Suppressor macrophage treated with lipopolysaccharide for 1 hour (primary cell): ENCODE measurements at places on chromosomes 1 and 21.
A peak's percentile ranks its signal among the peaks of the same experiment; 100 is the strongest.

DNA sequence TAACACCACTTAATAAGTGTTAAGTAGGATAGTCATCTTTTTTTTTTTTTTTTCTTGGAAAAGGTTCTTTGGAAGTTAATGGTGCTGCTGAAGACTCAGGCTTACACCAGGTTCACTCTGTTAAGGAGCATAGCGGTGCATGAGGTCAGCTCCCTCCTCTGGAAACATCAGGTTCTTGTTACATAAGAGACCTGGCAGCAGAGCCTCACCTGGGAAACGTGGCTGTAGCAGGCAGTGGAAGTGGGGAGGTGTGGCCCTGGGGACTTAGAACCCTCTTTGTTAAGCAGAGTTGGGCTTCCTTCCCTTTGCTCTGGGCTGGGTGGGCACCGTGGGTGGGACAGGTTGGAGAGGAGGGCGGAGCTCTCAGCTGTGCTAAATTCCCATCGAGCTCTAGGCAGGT is 104.1 kb downstream of the CNIH3 start:
- no peak for DNase-seq

DNA sequence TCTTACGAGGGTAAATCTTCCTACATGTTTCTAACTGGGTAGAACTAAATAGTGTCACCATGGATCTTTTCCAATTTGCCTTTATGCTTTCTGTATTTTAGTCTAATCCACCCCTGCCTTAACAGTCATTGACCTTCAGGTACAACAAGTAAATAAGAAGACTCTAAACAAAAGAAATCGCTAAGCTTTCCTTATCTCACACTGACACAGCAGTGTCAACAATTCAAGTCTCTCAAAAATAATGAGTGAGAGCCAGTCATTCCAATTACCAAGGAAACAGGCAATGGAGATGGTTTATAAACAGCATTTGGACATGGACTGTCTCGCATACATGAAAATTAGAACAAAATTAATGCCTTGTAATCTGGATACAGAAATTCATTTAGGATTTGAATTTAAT is 365.8 kb downstream of the VAV3 start:
- no peak for DNase-seq

- no peak for DNase-seq
Observed at GRCh38 chr21:44728716-44729115, 17.3 kb upstream of the TSPEAR start.

GRCh38 chr1:153364156-153364555 is 6.5 kb downstream of the S100A9 start:
- DNase-seq: peak; percentile 80

- DNase-seq: no peak
Observed at GRCh38 chr1:3369446-3370076, 84.9 kb upstream of the ARHGEF16 start.

DNA sequence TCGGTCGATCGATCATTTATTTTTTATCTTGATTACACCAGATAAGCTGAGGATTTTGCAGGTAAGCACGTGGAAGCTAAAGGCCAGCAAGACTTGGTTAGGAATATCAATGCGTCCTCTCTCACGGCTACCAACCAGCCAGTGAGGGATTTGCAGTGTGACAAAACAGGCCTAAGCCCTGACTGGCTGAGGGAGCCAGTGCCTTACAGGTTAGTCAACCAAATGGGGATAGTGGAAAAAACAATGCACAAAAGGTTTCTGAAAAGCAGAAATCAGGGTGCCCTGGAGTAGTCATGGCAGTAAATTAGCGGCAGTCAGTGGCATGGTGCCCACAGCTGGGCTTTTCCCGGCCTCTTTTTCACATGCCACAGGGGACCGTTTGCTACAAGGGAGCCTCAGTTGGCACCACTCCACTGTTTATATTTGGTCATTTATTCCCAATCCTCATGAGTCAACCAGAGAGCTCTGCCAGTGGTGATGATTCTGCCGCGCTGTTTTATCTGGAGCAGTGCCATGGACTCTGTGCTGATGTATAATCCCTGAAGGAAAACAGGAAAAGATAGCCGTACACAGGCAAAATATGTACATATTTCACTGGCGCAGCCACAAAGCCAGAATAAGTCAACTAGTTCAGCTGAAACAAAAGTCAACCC is 167.6 kb downstream of the RHOU start:
- DNase-seq: no peak

GRCh38 chr1:175402336-175402735 is 209.8 kb upstream of the KIAA0040 start:
- no peak for DNase-seq

GRCh38 chr1:87450615-87451209 is 122.0 kb downstream of the LMO4 start:
- no peak for DNase-seq

- DNase-seq: peak; percentile 68
Observed at GRCh38 chr1:172429331-172430127, 9.0 kb downstream of the C1orf105 start.

GRCh38 chr21:36745459-36745858 is 46.5 kb downstream of the SIM2 start:
- no peak for DNase-seq

DNA sequence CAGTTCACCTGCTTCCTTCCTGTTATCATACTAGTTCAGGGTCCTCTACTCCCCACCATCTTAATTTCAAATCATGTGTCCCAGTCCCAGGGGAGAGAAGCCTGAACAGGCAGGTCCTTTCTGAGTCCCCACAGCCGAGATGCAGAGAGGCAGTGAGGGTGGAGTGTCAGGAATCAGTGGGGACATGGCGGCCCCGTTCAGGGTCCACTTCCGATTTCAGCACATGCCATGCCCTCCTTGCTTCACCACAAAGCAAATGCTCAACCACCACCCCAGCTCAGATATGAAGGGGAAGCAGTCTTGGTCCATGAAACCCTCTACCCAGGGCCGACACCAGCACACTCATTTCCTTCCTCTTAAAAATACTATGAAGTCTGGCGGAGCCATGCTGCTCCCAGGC is 5.2 kb upstream of the SEMA4A start:
- peak; percentile 72 for DNase-seq

- no peak for DNase-seq
Observed at GRCh38 chr1:33736496-33736895, 127.4 kb upstream of the HMGB4 start.

DNA sequence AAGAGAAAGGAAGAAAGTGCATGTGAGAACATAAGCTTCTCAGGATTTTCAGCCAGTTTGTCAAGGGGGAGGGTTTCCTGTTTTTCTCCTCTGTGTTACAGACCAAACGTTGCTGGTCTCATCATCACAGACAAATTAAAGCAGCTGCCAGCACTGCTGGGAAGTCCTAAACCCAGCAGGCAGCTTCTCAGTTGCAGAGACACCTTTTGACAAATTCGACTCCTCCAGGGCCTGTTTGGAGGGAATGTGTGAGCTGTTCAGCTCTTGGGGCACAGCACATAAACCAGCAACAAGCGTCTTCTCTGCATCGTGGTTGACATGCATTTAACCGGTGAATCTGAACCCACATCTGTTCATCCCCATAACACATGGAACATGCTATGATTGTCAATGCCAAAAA is 454.6 kb upstream of the RUNX1 start:
- peak; percentile 68 for DNase-seq

GRCh38 chr1:14891991-14892390 is 261.6 kb upstream of the TMEM51 start:
- no peak for DNase-seq

- DNase-seq: no peak
Observed at GRCh38 chr21:34260277-34261008, 103.4 kb upstream of the KCNE2 start.

GRCh38 chr1:182718311-182718710 is 33.9 kb upstream of the RGS8 start:
- no peak for DNase-seq

DNA sequence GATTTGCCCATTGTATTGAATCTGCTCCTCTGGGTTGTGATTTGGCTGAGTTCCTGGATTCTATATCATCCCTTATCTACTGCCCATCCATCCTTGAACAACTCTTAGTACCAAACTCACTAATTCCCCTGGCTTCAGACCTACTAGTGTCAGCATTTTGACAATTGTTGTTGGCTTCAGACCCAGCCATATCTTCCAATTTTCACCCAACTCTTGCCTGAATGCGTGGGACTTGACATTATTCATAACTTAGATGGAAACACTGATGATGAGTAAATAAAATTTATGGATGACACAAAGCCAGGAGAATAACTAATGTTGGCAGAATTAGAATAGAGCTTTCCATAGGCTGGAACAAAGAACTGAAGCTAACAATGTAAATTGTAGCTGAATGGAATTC is 27.3 kb upstream of the EDEM3 start:
- no peak for DNase-seq

DNA sequence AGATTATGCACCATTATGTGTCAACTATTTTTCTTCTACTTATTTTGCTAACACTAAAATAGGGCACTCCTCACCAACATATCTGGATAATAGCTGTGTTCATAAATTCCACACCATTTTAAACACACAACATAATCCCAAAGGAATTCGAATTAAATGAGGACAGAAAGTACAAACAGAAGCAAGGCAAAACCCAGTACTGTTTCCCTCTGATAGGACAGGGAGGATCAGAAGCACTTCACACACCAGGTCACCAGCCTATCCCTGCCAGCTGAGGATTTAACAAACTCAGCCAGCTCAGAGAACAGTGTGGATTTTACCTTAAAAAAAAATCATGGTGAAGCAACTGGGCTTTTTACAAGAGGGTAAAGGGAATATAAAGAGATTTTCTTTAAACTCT is 20.0 kb downstream of the CRYZ start:
- DNase-seq: no peak

DNA sequence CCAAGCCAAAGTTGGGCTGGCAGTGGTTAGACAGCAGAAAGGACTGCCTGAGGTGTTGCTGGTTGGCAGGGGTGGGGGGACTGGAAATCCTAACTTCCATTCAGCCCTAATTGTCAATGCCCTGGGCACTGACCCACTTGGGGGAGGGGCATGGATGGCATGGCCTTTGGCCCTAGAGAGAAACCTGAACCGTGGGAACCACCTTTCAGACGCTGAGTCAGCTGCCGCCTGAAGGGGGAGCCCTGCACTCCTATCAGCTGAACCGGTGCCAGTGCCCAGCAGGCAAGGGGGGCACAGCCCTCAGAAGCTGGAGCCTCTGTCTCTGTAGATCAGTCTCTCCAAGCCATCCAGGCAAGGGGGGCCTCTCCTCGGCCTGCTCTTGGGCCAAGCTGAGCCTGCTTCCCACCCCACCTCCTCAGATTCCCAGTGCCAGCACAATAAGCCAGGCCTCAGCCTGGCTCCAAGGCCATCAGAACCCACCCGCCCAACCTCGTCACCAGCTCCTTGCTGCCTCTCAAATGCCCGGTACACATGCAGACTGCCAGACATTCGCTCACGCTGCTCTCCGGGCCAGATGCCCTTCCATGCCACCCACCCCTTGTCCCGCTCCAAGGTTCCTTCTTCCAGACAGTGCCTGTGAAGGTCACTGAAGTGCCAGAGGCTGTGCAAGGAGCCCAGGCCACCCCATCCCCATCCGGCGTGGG is 11.6 kb downstream of the TINAGL1 start:
- peak; percentile 61 for DNase-seq

GRCh38 chr1:31231802-31232201 is 7.9 kb downstream of the NKAIN1 start:
- no peak for DNase-seq

- DNase-seq: no peak
Observed at GRCh38 chr1:42992054-42992571, 33.4 kb upstream of the SLC2A1 start.

- no peak for DNase-seq
Observed at GRCh38 chr21:15667819-15668218, 62.0 kb upstream of the USP25 start.

GRCh38 chr1:219837274-219837993 is 90.9 kb downstream of the SLC30A10 start:
- peak; percentile 45 for DNase-seq

DNA sequence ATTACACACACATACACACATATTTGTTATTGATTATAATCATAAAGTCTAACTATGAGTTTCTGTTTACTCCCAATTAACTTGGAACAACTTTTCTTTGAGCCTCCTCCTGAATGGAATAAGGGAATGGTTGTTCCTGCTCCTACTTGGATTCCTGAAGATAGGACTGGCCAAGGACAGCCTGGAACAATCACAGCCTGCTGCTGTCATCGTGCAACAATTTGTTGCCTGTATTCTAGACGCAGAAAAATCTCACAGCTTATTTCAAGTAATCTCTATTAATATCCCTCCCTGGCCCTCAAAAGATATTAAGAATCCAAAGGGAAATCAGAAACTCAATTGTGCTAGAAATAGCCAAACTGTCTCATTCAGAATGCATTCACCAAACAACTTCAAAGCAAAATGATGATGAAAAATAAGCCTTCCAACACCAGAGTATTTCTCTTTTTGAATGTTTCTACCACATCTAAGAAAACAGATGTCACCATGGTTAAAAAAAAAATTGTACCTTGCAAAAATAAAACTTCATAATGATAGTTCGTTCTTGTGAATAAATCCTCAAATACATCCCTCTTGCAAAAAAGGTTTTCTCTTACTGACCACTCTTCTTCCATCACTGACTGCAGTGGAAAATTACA is 30.9 kb downstream of the RCAN1 start:
- DNase-seq: no peak

DNA sequence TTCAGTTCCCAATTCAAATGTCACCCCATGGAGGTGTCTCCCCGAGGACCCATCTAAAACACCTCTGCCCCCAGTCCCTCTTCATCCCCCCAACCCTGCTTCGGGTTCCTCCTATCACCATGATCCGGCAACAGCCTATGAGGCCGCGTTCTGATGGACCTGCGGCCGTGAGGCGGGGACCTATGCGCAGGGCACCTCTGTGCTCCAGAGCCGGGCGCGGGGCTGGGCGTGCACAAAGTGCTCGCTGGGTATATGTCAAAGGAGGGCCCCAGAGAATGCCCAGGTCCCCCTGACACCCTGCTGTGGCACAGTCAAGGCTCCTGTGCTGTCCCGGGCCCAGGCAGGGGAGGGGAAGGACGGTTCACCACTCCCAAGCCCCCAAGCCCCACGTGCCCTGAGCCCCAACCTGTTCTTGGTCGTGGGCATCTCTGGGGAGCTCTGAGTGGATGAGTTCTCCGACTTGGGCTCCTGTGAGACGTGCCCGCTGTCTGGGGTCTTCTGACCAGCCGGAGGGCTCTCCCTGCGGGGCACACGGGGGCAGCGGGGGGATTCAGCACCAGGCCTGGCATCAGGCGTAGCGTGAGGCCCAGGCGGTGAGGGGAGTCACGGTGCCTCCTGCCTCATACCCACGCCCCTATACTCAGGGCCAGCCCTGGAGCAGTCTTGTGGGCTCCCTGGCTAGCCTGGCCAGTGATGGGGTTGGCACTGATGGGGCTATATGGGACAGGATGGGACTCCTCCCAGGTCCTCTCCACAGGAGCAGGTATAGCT is 67.7 kb downstream of the RAP1GAP start:
- no peak for DNase-seq

GRCh38 chr1:25431955-25432719 is 1.4 kb downstream of the MACO1 start:
- DNase-seq: no peak

DNA sequence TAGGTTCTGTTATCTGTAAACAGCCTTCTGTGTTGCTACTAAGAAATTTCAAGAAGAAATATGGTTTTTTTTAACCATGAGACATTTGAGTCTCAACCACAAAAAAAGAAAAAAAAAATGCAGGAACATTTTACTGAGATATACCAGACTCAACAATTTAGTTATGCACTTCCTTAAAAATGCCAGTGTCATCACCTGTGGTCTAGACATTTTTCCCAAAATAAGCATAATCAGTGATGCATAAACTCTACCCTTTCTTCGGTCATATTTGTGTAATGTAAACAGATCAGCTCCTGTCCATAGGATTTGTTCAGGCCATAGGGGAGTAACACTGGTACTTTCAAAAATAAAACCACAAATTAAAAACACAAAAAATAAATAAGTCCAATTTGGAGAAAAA is 122.6 kb upstream of the TNFSF4 start:
- DNase-seq: peak; percentile 45

GRCh38 chr1:40059338-40059959 is 18.9 kb downstream of the CAP1 start:
- peak; percentile 81 for DNase-seq
